ENCODE measurements at places on chromosomes 4 and X. TPM values are rescaled to one million over a fixed set of nuclear protein-coding genes. Genes with fewer than 3 reads are reported as not detected.

The CYTL1 gene
- 2.5 TPM for total RNA-seq

DNA sequence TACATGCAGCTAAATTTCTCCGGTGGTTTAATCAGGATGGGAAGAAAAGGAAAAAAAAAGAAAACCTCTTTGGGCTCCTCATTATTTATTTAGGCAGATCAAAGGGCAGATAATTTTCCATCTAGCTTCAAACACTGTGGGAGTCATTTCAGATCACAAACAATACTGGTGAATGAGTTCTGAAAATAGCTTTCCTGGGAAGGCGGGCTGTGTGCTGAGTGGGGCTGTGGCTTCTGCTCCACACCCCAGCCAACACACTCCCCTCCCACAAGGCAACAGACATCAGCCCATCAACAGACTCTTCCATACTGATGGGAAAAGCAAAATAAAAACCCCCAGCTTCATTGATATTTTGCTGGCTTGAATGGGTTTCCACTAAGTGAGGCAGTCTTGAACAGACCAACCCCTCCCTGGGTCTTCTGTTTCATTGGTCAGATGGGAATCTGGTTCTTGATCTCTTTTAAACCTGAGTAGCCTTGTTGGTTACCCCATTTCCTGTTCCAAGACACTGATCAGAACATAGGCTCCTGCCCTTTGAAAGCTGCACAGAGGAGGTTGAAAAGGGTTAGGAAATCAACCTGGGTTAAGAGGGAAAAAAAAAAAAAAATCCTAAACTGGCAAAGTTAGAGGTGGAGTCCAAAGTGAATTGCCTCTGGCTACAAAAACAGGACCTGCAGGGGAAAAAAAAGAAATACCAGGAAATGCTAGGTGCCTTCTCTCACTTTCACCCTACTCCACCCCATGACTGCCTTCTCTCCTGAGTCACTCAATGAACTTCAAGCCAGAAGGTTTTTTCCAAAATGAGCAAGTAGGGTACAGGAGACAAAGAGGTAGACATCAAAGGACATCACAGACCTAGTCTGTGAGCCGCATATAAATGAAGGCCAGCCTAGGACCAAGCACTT, 20.0 kb downstream of the AMOT start:
- DNase-seq, result no peak

DNA sequence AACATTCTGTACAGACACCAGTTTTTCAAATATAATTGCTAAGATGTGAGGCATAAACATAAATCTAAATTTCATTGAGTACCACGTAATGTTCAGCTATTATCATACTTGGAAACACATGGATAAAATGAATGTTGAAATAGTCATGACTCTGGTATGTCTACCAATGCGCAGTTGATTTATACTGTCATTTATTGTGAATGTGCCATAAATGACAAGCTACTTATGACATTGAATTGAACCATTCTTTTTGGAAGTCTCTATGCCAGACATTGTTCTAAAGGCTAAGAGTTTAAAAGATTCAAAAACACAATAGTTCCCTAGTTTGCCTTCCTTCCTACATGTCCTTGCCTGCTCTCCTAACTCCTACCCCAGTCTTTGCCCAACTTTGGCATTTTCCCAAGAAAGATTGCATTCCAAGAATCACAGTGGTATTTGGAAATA, 96.6 kb upstream of the DMD start:
- no peak for DNase-seq

GRCh38 chr4:139655116-139655515, 10.5 kb upstream of the MGST2 start:
- DNase-seq, result no peak

GRCh38 chr4:18180122-18180521, 158.6 kb upstream of the LCORL start:
- no peak for DNase-seq

GRCh38 chr4:114116861-114117260, 137.4 kb upstream of the ARSJ start:
- DNase-seq, result no peak

Data from esophagus squamous epithelium (tissue), 5 donors.